ENCODE measurements at places on chromosomes 5 and 9.

DNA sequence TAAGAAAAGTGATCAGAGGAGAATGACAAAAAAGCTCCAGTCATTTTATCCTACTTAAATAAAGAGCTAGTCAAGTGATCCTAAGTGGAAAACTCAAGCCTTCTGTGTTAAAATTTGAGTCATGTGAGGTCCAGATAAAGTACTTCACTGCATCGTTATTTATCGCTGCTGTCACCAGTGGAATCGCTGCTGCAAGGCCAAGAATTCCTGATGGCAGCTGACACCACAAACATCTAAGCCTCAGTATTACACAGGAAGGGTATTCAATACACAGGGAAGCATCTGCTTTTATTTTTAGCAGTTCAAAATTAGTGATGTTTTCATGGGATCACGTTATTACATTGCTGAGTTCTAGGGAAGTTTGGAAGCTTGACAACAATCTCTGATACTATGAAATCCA lies 190.3 kb downstream of the GOLPH3 start:
- DNase-seq: no peak

- no peak for DNase-seq
Measured at GRCh38 chr5:144812763-144813162, 642.1 kb downstream of the KCTD16 start.

- DNase-seq: no peak
Measured at GRCh38 chr5:154487541-154487940, 9.5 kb upstream of the HAND1 start.

GRCh38 chr5:168153263-168153875 lies 138.1 kb upstream of the WWC1 start:
- DNase-seq: no peak

DNA sequence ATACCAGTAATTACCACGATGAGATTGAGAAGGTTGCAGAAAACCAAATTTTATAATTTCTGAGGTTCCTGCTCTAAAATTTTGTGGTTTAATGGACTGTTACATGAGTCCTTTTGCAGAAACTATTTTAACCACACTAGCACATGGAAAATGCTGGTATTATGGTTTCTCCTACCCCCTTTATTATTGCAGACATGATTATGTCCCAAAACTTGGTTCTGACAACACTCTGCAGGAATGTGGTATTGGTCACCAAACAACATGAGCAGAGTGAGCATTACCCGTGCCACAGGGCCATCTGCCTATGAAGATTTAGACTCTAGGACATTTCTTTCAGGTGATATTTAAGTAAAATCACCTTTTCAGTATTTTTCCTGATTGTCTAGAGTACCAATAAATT lies 2.8 kb upstream of the ECM2 start:
- DNase-seq: no peak

GRCh38 chr5:132057498-132058255 lies 2.8 kb upstream of the IL3 start:
- no peak for DNase-seq

- no peak for DNase-seq
Measured at GRCh38 chr5:10921160-10921559, 160.1 kb upstream of the DAP start.

GRCh38 chr5:122940890-122941289 lies 95.5 kb downstream of the SNX24 start:
- no peak for DNase-seq

GRCh38 chr9:114314256-114314867 lies 8.5 kb upstream of the ORM1 start:
- no peak for DNase-seq

DNA sequence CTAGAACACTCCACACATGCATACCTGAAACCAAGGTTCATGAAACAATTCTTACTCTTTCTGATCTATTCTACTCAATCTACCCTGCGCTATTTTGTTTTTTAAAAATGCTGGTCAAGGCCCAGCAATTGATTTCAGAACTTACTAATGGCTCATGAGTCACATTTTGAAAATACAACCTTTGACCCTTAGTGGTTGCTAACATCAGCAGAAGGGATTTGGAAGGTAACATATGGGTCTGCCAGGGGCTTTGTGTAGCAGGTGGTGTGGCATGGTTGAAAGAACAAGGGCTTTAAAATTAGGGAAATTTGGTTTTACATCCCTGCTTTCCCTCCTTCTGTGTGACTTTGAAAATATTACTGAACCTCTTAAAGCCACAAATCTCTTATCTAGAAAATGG lies 101.4 kb downstream of the ATG10 start:
- no peak for DNase-seq

DNA sequence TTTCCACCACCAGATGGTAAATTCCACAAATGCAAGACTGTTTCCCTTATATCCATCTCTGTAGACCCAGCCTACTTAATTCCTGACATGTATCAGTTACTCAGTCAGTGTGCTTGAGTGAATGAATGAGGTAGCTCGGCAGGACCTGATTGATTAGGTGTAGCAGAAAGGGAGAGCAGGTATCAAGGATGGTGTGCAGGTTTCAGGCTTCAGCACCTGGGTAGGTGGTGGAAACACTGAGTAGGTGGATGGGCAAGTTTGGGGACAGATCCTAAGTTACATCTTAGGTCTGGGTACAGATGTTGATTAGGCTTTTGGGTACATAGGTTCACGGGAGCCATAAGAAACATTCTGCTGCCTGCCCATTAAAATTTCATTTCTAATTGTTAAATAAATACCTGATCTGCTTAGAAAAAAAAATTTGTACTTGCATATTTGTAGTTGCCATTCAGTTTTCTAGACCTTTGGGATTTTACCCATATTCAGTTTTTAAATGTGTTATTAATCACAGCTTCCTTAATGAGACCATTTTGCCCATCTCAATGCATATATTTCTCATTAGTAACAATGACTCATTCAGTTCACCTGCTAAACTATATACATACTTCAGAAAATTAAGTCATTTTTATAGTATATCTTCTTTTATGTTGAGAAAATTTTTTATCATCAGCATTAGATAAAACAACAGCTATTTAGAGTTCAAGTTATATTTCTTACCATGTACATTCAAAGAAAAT lies 111.8 kb downstream of the INIP start:
- DNase-seq: no peak

- no peak for DNase-seq
Measured at GRCh38 chr5:80711938-80712337, 57.2 kb upstream of the DHFR start.

- no peak for DNase-seq
Measured at GRCh38 chr5:90549729-90550275, 8.8 kb upstream of the ADGRV1 start.

DNA sequence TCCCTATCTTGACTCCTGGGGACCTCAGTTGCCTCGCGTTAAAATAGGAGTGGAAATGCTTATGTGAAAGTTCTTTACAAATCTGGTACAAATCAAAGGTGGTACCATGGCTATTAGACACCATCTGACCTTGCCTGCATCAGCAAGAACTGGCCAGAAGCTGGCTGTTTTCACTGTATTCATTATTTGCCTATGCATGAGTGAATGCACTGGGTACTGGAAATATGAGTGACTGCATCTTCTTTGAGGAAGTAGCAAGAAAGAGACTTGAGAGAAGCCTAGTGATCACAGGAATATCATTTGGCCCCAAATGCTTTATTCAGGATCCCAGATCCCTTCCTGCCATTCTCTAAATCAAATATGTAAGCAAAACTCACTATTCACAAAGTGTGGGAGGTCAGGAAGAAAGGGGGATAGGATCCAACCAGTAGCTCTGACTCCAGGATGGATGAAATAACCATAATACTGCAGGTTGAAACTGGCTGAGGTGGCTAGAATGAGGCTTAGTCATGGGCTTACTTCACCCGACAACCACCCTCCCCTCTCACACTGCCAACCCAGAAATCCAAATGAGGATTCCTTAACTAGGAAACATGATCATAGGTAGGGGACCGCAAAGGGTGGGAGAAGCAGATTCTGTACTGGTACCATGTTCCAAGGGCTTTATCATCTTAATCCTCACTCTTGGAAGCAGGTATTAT lies 56.7 kb downstream of the FAM114A2 start:
- DNase-seq: no peak

GRCh38 chr5:123434796-123435195 lies 11.6 kb upstream of the CEP120 start:
- no peak for DNase-seq

DNA sequence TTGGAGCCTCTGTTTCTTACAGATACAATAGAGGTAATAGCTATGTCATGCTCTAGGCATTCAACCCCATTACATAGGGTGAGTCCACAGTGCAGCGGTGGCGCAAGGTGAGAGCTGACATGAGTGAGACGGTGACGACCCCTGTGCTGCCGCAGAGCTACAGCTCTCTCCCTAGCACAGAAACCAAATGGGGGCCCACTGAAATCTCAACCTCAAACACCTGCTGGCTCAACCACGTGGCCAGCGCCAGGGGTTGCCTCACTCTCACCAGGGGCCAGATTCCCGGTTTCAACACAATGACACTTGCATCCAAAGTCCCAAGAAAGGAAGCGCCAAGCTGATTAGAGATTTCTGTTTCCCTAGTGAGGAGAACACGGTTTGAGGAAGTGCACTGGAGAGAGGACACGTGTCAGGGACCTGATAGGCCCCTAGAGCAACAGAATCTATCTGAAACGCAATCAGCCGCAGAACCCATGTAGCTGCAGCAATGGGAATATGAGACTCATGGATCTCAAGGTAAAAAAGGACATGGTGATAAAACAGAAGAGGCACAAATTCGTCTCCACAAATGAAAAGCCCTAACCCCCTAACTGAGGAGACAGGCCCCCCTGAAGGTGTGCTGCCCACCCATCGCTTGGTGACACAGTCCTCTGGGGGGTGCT lies 114.3 kb downstream of the CRB2 start:
- DNase-seq: no peak

All from activated CD8-positive, alpha-beta memory T cell treated with anti-CD3 and anti-CD28 coated beads for 1 hour (primary cell).